HTR-8/SVneo (cell line): ENCODE measurements at places on chromosomes 16 and 17.

- no peak for DNase-seq
Observed at GRCh38 chr17:21289175-21289901, 4.8 kb downstream of the MAP2K3 start.

DNA sequence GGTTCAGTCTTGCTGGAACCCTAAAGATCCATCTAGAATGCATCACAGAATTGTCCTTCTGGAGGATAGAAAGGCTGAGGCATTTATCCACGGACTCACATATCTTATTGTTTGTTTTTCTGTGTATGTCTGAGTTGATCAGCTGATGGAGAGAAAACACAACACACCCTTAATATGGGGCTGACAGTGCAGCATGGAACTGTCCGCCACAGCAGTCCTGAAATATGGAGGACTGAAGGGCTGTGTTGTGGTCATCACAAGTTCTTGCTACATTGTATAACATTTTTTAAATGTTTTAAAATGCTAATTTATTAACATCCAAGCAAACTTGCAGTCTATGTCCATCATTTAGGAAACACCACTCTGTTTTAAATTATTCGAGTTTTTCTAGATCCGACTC, 448.9 kb upstream of the ERCC4 start:
- DNase-seq = no peak

- no peak for DNase-seq
Observed at GRCh38 chr17:3929764-3930163, 13.5 kb upstream of the P2RX1 start.

DNA sequence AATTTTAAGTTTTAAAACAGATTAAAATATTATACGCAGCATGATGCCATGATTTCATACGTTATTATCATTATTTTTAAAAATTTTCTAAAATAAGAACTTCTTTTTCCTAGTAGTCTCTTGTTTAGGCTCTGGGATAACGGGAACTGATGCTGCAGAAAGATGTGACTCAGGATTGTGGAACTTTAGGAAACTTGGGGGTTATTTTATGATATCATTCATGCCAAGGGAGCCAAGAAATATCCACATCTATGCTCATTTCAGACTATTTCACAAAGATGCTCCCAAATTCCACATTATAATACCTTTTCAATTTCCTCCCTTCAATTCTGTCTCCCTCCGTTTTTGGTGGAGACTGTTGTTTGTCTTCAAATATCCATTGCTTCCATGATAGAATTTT, 236.4 kb downstream of the HS3ST3A1 start:
- DNase-seq = no peak

GRCh38 chr17:48209973-48210372, 102.4 kb downstream of the SNX11 start:
- DNase-seq = no peak

GRCh38 chr17:41687828-41688640, 651 bp upstream of the EIF1 start:
- DNase-seq = peak; percentile 64

GRCh38 chr17:17749921-17750320, 68.7 kb downstream of the RAI1 start:
- DNase-seq = peak; percentile 53

GRCh38 chr16:9238346-9238745, 146.9 kb downstream of the HAPSTR1 start:
- no peak for DNase-seq

GRCh38 chr16:48580925-48581500, 29.0 kb downstream of the N4BP1 start:
- no peak for DNase-seq

GRCh38 chr17:20189302-20189701, 180.1 kb downstream of the SPECC1 start:
- DNase-seq = no peak

GRCh38 chr16:65377195-65377594, 255.3 kb upstream of the CDH11 start:
- no peak for DNase-seq

- DNase-seq = no peak
Observed at GRCh38 chr17:37726248-37726647, 18.6 kb downstream of the HNF1B start.

DNA sequence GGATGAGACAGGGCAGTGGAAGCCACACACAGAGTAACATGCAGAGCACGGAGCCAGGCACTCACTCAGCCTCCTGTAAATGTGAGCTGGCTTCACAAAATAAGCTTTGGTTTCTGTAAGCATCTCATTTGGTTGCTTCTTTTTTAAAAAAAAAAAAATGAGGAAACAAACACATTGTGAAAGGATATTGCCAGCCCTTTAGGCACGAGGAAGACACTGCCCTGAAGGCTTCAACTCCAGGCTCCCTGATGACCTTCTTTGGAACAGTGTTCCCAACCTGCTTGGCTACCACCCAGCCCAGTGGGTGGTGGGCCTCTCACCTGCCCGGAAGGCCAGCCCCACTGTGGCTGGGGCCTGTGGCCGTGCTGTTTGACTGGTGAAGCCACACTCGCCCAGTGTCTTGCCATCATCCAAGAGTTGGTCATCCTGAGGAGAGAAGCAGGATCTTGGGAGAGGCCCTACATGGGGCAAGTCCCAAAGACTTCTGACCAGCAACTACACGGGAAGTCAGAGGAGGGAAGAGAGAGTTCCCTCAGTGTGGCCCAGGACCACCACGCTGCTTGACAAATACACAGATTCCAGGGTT, 1.9 kb downstream of the ELOB start:
- no peak for DNase-seq
